ENCODE measurements at places on chromosomes 3 and 15.

GRCh38 chr3:133488785-133489367, 84.6 kb upstream of the CDV3 start:
- DNase-seq = no peak

DNA sequence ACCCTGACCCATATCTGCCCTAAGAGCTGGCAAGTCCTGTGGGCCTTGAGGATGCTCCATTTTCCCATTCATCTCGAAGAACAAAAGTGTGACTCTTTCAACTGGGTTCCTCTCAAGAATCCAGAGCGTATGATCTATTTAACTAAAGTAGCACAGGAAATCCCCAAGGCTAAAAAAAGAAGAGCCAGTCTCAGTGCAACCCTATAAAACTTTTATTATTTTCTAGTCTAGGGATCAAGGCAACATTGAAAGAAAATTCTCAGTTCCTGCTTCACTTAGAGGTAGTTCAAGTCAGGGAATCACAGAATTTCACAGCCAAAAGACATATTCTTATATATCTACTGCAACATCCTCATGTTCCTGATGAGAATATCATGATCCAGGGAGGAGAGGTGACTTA, 51.6 kb upstream of the GRM7 start:
- no peak for DNase-seq

GRCh38 chr3:53773611-53774368, 72.4 kb downstream of the CHDH start:
- no peak for DNase-seq

GRCh38 chr3:129598484-129598883, 8.0 kb downstream of the PLXND1 start:
- no peak for DNase-seq

GRCh38 chr15:90903733-90904536, 833 bp downstream of the MAN2A2 start:
- DNase-seq = no peak

GRCh38 chr15:75693501-75694240, 19.0 kb downstream of the CSPG4 start:
- no peak for DNase-seq

GRCh38 chr3:168514252-168514651, 418.5 kb upstream of the GOLIM4 start:
- no peak for DNase-seq

DNA sequence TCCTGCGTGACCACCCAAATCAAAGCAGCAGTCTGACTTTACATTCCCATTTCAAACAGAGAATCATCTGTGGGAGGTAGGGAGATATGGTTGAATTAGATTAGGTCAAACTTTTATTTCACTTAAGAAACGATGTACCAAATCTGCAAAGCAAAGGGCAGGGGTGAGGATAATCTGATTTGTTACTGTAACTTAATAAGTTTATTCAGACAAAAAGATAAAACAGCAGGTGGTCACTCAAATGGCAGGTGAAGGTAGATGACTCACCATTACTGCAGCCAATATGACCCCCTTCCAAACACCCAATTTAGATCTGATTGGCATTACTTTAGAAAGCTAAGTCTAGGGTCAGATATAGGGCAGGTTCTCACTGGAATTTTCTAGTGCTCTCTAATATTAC, 651.0 kb upstream of the NAALADL2 start:
- no peak for DNase-seq
